ENCODE measurements at places on chromosomes 3 and 15.
A peak's percentile ranks its signal among the peaks of the same experiment; 100 is the strongest.

DNA sequence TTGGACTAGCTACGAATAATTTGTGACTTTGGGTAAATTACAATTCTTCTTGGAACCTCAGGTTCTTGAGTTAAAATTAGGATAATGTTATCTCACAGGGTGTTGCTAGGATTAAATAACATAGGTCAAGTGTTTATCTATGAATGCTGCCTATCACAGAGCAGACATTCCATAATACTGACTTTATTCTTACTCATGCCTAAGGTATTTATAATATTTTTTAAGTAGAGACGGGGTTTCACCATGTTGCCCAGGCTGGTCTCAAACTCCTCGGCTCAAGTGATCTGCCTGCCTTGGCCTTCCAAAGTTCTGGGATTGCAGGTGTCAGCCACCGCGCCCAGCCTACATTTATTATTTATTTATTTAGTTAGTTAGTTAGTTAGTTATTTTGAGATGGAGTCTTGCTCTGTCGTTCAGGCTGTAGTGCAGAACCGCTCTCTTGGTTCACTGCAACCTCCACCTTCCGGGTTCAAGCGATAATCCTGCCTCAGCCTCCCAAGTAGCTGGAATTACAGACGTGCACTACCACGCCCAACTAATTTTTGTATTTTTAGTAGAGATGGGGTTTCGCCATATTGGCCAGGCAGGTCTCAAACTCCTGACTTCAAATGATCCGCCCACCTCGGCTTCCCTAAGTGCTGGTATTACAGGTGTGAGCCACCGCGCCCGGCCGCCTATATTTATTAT lies 741 bp upstream of the ZNF106 start:
- no peak for DNase-seq

- DNase-seq = no peak
Measured at GRCh38 chr3:184140436-184140835, 5.3 kb downstream of the EIF2B5 start.

DNA sequence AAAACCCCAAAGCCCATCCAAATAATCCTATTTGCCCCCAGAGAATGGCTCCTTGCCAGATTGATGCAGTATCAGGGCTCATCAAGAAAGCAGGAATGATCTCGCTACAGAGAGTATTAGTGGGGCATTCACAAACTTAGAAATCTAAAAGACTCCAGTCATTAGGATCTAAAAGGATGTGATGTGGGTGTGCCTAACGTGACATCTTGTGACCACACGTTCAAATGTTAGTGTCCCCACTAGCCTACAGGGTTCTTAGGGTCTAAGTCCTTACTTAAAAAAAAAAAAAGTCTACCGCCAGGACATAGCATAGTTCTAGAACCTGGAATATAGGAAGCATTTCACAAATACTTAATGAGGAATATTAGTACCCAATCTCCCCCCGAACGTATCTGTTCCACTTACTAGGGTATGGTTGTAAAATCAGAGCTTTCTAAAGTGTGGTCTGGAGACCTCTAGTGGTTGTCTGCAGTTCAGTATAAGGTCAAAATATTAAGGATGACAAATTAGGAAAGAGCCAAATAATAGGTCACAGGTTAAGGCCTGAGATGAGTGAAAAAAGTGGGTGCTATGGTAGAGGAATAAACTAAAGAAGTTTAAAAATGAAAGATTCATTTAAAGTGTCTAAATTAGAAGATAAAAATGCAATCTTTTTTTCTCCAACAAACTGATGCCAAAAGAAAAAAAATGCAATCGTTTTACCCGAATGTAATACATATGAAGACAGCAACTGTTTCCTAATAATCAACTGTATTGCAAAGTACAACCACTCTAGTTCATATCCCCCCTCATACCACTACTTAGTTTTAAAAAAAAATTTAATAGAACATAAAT lies 4.2 kb upstream of the CHRM5 start:
- DNase-seq = no peak

GRCh38 chr3:106688464-106688863 lies 688.8 kb upstream of the CCDC54 start:
- no peak for DNase-seq

DNA sequence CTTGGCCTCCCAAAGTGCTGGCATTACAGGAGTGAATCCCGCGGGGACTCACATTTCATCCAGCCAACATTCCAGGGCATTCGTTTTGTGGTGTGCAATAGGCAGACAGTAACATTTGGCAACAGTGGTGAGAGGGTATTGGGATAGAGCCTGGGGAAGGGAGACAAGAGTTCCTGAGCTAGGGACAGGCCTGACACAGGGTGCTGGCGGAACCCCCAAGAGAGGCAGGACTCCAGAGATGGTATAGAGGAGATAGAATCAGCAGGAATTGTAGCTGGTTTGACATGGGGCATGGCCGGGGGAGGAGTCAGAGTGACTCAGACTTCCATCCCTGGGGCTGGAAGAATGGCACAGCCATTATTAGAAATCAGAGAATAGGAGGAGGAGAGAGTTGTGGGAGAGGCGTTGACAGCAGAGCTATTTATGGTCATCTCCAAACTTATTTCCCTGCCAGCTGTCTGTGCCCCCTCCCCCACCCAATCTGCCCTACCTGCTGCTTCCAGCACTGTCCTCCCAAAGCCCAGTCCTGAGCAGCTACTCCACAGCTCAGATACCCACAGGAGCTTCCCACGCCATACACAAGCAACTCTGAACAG lies 4.4 kb upstream of the IDH2 start:
- no peak for DNase-seq

- no peak for DNase-seq
Measured at GRCh38 chr15:100726421-100727190, 124.2 kb downstream of the ASB7 start.

- no peak for DNase-seq
Measured at GRCh38 chr15:84731774-84732173, 15.8 kb upstream of the SEC11A start.

GRCh38 chr3:49017229-49017970 lies 980 bp downstream of the DALRD3 start:
- no peak for DNase-seq

- DNase-seq = no peak
Measured at GRCh38 chr15:25900901-25901300, 37.8 kb upstream of the ATP10A start.

- no peak for DNase-seq
Measured at GRCh38 chr3:151075869-151076562, 9.4 kb upstream of the MED12L start.

- no peak for DNase-seq
Measured at GRCh38 chr3:98003306-98003969, 31.2 kb upstream of the RIOX2 start.

DNA sequence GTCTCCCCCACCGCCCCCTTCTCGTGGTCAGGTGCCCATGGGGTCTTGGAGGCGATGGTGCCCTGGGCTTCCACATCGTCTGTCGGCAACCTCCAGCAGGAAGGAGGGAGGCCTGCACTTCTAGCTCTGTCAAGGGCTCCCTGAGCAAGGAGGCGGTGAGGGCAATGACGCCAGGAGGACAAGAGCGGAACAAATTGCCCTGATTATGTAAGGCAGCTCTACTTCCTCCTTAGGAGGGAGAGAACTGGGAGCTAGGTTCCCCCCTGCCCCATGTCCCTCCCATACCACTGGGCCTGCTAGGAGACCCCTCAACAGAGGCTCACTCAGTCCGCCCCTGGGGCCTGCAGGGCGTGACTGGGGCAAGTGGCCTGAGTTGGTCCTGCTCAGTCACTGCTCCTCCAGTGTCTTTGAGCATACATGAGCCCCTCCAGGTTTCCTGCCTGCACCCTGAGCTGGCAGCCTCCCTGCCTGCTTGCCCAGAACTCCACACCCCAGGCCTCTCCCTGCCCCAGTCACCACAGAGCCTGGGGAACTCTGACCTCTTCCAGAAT lies 56.1 kb downstream of the CACNA2D2 start:
- no peak for DNase-seq

DNA sequence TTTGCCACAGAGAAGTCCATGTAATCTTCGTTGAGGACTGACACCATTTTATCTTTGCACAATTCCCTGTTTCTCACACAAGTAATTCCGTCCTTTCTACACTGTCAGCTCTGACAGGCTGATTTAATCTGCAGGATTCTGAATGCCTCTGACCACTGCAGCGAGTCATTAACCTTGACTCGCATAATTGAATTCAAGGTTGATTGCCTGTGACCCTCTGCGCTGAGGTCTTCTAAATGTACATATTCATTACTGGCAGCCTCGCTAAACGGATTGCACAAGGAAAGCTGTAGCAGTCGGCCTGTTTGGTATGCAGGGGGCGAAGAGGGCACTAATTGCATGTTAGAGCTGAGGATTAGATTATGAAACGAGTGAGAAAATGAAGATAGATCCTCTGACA lies 147.8 kb downstream of the SHOX2 start:
- no peak for DNase-seq

DNA sequence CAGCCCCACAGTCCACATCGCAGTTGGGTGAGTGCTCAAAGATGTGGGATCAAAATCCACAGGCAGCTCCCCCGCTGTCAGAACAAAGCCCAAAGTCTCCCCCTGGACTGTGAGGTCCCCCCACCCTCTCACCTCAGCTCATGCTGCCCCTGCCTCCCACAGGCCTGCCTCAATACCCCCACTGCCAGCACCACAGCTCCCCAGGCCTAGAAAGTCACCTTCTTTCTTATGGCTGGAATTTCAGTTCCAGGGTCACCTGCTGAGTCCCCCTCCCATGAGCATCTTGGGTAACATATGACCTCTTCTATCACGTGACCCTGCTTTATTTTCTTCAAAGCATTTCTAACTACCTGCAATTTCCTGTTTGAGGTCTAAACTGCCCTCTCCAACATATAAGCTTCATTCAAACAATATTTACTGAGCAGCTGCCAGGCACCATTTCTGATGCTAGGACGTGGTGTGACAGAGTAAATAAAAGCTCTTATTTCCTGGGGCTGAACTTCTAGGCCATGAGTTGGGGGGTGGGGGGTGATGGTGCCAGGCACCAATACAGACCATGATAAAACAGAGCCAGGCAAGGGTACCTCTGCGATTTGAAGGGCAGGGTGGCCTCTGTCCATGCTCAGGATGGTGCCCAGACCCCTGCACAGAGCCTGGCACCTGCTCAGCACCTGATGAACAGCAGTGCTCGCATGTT lies 2.4 kb upstream of the TMEM89 start:
- DNase-seq = peak; percentile 66

- no peak for DNase-seq
Measured at GRCh38 chr3:46312991-46313390, 40.9 kb upstream of the CCR2 start.

- no peak for DNase-seq
Measured at GRCh38 chr3:100852840-100853239, 140.4 kb downstream of the ABI3BP start.

GRCh38 chr15:89130201-89130600 lies 41.9 kb downstream of the ABHD2 start:
- no peak for DNase-seq

DNA sequence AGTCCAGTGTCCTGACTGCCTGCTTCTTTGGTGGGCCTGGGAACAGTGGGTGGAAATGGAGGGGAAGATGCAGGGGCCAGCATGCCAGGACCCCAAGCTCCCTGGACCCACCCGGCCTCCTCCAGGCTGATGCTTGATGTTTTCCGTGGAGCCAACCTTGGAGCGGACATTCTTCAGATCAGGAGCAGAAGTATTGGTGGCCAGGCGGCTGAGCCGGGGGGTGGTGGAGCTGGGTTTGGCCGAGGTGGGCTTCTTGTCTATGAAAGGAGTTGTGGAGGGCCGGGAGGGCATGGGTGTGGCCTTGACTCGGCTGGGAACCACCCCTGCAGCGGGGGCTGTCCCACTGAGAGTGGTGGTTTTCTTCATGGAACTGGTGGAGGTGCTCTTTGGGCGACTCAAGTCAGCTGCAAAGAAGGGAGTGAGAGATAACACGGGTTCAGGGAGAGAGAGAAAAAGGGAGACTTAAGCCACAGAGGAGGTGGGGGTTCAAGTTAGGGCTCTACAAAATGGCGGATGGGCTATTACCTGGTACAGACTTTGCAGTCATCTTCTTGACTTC lies 67.8 kb downstream of the DHX30 start:
- no peak for DNase-seq

GRCh38 chr15:57751177-57751800 lies 44.8 kb downstream of the POLR2M start:
- DNase-seq = no peak

DNA sequence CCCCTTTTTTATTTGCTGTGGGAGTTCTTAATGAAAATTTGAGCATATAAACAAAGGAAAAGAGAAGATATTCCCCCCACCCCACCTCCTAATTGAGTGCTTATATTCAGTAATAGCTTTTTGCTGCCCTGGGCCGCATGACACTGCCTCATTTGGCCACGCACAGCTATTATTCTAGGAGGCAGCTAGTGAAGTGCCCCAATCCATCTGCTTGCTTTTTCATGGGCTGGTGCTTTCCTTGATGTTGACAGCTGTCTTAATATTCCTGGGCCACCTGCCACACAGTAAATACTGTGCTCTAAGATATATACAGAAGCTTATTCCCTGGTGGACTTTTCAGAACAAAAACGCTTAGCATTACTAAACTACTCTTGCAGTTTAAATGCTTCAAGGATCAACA lies 3.8 kb upstream of the CRYBG3 start:
- peak; percentile 69 for DNase-seq

DNA sequence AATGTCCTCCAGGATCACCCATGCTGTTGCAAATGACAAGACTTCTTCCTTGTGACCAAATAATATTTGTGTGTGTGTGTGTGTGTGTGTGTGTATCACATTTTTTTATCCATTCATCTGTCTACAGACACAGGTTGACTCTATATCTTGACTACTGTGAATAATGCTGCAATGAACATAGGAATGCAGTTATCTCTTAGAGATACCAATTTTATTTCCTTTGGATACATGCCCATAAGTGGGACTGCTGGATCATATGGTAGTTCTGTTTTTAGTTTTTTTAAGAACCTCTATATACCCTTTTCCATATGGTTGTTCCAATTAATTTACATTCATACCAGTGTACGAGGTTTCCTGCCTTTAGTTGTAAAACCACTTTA lies 41.7 kb downstream of the GPR176 start:
- DNase-seq = no peak

DNA sequence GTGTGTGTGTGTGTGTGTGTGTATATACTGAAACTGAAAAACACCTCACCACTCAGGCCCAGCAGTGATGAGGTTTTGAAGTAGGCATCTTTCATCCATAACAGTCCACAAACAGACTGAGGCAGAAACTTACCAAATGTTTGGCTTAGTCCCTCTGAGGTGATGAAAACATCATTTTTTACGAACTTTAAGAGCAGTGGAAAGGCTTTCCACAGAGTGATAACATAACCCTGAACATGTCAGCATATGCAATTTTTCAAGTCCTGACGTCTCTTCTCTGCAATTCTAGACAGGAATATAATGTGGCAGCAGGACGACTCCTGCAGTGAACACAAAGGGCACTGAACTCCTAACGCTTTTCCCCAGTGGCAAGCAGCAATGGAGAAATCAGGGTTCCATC lies 247.0 kb upstream of the THBS1 start:
- no peak for DNase-seq

- DNase-seq = no peak
Measured at GRCh38 chr3:168956076-168956475, 707.4 kb downstream of the MECOM start.

- DNase-seq = no peak
Measured at GRCh38 chr15:46671336-46671735, 1036.5 kb downstream of the SQOR start.

DNA sequence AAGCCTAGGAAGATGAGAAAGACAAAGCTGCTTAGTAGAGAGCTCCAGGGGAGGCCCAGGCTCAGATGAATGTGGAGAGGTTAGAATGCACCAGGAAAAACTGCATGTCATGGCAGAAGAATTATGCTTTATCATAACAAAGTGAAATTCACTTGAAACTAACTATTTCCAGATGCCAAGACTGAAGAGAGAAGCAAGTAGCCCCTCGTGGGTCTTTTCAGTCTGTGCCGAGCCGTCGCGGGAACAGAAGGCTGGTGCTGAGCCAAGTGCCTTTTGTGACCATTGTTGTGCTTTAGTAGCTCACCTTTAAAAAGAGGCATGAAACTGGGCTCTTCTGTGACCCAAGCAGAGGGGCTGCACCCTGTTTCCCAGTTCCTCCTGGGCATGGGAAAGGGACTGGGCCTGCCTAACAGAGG lies 73.2 kb downstream of the CHDH start:
- DNase-seq = no peak

Measured in NCI-H2107 (cell line).